Effector memory CD8-positive, alpha-beta T cell (primary cell): ENCODE measurements at places on chromosomes 11 and 22.
A peak's percentile ranks its signal among the peaks of the same experiment; 100 is the strongest.

DNA sequence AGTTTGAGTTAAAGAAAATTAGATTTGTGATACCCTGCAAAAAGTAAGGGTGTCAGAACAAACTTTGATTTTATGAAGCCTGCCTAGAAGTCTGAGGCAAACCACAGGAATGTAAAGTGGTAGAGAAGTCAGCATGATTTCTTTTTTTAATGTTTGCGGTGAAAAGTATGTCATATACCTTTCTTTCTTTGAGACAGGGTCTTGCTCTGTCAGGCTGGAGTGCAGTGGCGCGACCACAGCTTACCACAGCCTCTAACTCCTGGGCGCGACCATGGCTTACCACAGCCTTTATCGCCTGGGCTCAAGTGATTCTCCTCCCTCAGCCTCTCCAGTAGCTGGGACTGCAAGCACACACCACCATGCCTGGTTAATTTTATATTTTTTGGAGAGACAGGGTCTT lies 4.7 kb downstream of the API5 start:
- peak; percentile 5 for DNase-seq

DNA sequence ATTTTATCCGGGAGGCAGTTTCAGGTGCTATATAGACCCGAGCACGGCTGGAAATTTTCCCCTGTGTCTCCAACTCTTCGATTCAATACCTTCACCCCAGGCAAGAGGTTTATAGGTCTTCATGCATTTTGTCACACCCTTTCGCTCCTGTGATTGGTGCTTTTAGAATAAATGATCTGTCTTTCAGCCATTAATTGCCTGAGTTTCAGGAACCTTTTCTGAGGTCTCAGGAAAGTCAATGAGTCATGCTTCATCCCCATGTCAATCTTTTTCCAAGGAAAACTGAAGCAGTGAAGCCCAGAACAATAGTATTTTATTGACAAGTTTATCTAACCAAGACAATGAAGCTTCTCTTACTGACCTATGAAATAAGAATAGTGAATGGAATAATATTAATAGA lies 29.9 kb downstream of the FAM181B start:
- DNase-seq = no peak

- no peak for DNase-seq
Measured at GRCh38 chr11:34209809-34210208, 104.4 kb downstream of the NAT10 start.

- DNase-seq = no peak
Measured at GRCh38 chr11:83736684-83737083, 450.5 kb upstream of the CCDC90B start.

- no peak for DNase-seq
Measured at GRCh38 chr11:111623527-111624030, 21.3 kb downstream of the SIK2 start.
